ENCODE measurements at places on chromosomes 3 and 15.

GRCh38 chr3:117666325-117666724, 956.7 kb downstream of the TUSC7 start:
- DNase-seq = no peak

- no peak for DNase-seq
Observed at GRCh38 chr3:46228260-46229242, 13.7 kb upstream of the CCR3 start.

DNA sequence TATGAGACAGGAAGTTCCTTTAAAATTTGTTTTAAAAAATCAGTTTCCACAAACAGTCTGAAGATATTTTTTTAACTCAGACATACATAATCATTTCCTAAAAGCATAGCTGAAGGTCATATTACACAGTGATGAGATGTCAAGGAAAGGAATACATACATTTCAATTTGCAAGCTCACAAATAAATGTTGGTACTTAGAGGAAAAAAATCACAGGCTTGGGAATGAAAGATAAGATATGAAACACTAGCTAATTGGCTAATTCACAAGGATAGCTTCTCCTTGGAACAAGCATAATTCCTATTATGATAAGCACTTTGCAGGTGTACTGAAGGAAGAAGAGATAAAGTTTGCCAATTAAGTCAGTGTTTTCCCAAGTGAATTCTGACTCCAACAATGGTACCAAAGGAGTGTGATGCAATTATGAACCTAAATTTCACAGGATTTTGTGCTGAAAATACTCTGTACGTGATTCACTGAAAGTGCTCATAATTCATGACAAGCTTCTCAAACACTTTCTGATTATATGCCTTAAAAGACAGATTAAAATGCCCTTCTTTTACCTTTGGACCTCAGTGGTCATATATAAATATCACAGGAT, 112.4 kb downstream of the FRMD5 start:
- no peak for DNase-seq

GRCh38 chr3:135145581-135145980, 350.5 kb downstream of the EPHB1 start:
- DNase-seq = no peak
